ENCODE measurements at places on chromosomes 5 and 9. TPM values are rescaled to one million over a fixed set of nuclear protein-coding genes. Genes with fewer than 3 reads are reported as not detected.

Gene PAPPA
- total RNA-seq = 0.09 TPM

Gene NTRK2
- not detected for total RNA-seq

Gene OTULINL
- total RNA-seq = 0.40 TPM

Gene DND1
- total RNA-seq = 0.17 TPM

Gene DBH
- total RNA-seq = not detected

GRCh38 chr5:33417632-33418031 is 23.1 kb upstream of the TARS1 start:
- DNase-seq = no peak
- H3K36me3 ChIP-seq = no peaks in the 10 kb centered on the region
- H3K27ac ChIP-seq = no peak overlapping the region
- no peak overlapping the region for H3K4me3 ChIP-seq
- H3K27me3 ChIP-seq = no peaks in the 10 kb centered on the region

DNA sequence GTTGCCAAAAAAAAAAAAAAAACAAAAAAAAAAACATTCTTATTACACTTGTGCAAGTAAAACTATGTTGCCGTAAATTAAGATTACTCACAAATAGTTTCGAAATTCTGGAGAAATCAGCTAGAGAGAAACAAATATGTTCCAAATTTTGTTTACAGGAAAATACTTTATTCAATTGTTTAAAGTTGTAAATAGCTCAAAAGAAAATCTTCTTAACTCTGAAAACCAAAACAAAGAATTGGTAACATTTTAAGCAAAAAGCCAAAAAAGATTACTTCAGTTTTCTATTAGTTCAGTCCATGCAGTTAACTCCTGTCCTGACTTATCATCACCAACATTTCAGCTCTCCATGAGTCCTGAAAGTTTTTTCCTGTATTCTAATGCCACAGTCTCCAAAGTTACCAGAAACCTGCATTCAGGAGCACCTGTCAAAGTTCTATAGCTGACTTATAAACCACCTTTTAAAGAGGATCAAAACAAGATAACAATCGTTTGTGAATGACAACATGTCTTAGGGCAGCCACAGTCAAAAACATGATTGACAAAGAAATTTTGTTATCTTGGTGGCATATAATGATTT is 194.1 kb downstream of the RANBP17 start:
- no peaks in the 10 kb centered on the region for H3K36me3 ChIP-seq
- H3K27me3 ChIP-seq = no peaks in the 10 kb centered on the region
- no peak for DNase-seq
- H3K4me3 ChIP-seq = no peak overlapping the region

GRCh38 chr9:99011161-99011709 is 67.5 kb downstream of the COL15A1 start:
- no peaks in the 10 kb centered on the region for H3K36me3 ChIP-seq
- no peaks in the 10 kb centered on the region for H3K4me1 ChIP-seq
- no peak overlapping the region for H3K27ac ChIP-seq
- DNase-seq = no peak
- peaks cover 2% of the 10 kb centered on the region for H3K27me3 ChIP-seq

DNA sequence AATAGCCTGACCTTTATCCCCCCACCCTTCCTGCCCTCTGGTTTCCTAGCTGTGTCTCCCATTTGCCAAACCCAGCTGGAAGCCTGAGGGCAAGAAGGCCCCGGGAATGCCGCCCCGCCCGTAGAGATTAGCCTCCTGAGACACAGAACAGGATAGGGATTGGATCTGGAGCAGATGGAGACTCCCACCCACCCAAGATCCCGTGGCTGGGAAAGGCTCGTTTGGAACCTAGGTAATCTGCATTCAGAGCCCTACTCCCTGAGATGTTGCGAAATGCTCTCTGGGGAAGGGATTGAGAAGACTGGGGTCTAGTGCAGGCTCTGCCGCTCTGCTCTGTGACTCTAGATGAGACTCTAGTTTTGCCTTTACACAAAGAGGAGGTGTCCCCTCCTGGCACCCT is 10.9 kb downstream of the AQP3 start:
- H3K27me3 ChIP-seq = peaks cover 5% of the 10 kb centered on the region
- H3K4me3 ChIP-seq = no peak overlapping the region
- no peak overlapping the region for H3K27ac ChIP-seq
- DNase-seq = no peak

GRCh38 chr5:52725808-52726207 is 61.9 kb upstream of the ITGA1 start:
- no peak overlapping the region for H3K27ac ChIP-seq
- H3K4me1 ChIP-seq = peaks cover 40% of the 10 kb centered on the region
- no peak for DNase-seq
- H3K4me3 ChIP-seq = no peak overlapping the region
- no peaks in the 10 kb centered on the region for H3K27me3 ChIP-seq

DNA sequence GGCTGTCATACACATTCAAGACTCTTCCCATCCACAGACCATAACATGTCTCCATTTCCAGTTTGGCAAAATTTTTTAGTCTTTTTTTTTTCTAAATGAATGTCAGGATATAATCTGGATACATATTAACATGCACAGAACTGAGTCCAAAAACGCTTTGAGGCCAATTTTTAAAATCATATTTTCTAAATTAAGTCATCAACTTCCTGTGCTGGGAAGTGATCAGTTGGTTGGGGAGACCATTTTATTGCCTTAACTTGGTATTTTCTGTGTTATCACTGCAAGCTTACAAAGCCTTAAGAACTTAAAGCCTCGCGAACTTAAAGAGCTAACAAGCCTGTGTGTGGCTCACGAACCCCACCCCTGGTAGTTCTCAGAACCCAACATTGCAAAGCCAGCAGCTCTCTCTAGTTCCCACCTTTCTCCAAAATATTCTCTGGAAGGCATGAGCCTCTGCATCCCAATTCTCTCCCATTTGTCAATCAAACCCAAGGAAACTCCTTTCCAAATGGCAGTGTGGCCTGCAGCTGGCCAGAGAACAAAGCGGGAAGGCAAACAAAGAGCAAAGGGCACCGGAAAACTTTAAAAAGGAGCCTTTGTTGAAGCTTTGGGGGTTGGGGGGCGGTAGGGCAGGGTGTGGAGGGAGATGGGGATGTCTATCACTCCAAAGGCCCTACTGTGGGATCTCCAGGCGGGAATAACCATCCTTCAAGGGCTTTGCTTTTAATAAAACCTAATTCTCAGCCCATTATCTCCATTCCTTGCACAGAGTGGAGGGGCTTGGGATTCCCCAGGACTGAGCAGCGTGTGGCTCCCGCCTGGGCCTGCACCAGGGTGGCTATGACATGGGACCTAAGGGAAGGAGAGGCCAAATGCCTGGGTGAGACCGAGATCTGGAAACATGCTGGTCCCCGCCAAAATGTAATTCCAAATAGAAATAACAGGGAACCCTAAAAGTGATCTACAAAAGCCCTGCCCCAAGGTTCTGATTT is 65.0 kb downstream of the ROR2 start:
- peak; percentile 60 for DNase-seq
- H3K27me3 ChIP-seq = no peaks in the 10 kb centered on the region
- H3K4me3 ChIP-seq = no peak overlapping the region
- H3K36me3 ChIP-seq = no peaks in the 10 kb centered on the region
- peaks cover 23% of the 10 kb centered on the region for H3K4me1 ChIP-seq
- H3K27ac ChIP-seq = no peak overlapping the region

DNA sequence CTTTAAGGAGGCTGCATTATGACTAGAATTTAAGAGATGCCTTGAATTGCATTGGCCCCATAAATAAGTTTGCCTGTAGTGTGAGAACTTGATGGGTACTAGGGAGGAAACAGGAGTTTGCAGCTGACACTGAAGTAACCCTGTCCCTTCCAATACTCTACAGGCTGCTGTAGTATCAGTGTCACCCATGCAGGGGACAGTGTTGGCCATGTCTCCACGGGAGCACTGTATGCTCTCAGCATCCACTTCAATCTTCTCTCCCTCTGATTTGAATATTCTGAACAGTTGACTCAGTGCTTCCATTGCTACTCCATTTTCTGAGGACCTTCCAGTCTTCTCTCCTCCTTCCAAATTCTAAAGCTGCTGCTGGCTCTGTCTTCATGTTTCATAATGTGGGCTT is 11.4 kb upstream of the IFNA14 start:
- H3K36me3 ChIP-seq = no peaks in the 10 kb centered on the region
- no peak overlapping the region for H3K27ac ChIP-seq
- no peak for DNase-seq
- peaks cover 8% of the 10 kb centered on the region for H3K4me1 ChIP-seq
- H3K4me3 ChIP-seq = no peak overlapping the region
- H3K27me3 ChIP-seq = no peaks in the 10 kb centered on the region

GRCh38 chr9:106119176-106119575 is 424.8 kb downstream of the TMEM38B start:
- H3K4me3 ChIP-seq = no peak overlapping the region
- DNase-seq = no peak

- H3K27ac ChIP-seq = no peak overlapping the region
- H3K4me3 ChIP-seq = no peak overlapping the region
- no peaks in the 10 kb centered on the region for H3K27me3 ChIP-seq
- peaks cover 26% of the 10 kb centered on the region for H3K4me1 ChIP-seq
- no peaks in the 10 kb centered on the region for H3K36me3 ChIP-seq
Observed at GRCh38 chr5:34734326-34734725, 78.2 kb downstream of the RAI14 start.

GRCh38 chr9:93675336-93676150 is 99.2 kb downstream of the PHF2 start:
- H3K4me1 ChIP-seq = no peaks in the 10 kb centered on the region
- H3K27ac ChIP-seq = no peak overlapping the region
- H3K27me3 ChIP-seq = no peaks in the 10 kb centered on the region
- no peak overlapping the region for H3K4me3 ChIP-seq

DNA sequence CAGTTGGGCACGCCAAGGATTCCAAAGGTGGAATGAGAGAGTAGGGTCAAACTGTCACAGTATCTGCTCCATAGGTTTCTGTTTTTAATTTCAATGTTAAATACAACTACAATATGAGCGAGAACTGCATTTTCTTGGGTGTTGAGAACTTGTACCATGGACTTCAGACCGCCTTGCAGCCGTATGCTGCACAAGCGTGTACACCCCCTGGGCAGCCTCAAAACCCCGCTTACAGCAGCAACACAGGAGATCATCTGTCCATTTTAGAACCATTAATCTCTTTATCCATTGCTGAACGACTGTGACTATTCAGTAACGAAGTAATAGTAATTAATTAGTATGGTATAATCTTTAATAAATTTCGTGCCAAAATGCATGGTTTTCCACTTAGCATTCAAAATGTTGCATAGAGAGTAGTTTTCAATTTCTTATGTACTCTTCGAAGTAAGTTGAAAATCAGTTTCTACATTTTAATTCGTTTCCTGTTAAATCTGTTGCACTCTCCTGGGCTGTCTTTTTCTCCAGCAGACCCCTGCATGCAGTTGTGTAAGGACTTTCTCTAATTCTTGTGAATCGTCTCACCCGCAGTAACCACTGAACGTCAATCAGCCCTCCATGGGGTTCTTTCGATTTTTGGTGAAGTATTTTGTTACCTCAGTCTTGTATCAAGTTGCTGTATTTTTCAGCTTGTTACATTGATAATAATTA is 42.0 kb upstream of the GARNL3 start:
- H3K4me1 ChIP-seq = peaks cover 27% of the 10 kb centered on the region
- no peak overlapping the region for H3K4me3 ChIP-seq
- H3K27ac ChIP-seq = no peak overlapping the region
- DNase-seq = no peak
- peaks cover 4% of the 10 kb centered on the region for H3K27me3 ChIP-seq

DNA sequence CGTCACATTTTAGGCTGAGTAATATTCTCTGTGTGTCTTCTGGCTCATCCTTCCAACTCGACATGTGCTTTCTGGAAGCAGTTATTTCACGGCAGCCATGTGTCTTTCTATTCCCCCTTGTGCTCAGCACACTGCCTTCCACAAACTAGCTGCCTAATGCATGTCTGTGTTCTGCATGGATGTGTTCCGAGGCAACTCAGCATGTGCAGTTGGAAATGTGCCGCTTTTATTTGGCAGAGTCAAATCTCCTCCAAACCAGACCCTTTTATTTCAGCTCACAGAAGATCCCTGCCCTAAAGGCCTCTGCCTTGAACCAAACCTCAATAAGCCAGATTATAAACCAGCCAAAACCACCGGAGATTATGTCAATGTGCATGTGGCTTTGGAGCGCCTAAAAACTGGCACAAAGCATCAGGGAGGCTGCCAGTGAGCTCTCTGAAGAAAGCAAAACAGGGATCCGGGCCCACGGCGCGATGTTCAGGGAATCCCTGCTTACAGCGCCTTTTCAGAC is 360.2 kb downstream of the DEPDC1B start:
- H3K27ac ChIP-seq = no peak overlapping the region
- no peaks in the 10 kb centered on the region for H3K36me3 ChIP-seq
- H3K27me3 ChIP-seq = no peaks in the 10 kb centered on the region
- H3K4me3 ChIP-seq = no peak overlapping the region
- no peak for DNase-seq

GRCh38 chr5:140603734-140604133 is 29.2 kb downstream of the CD14 start:
- H3K27me3 ChIP-seq = no peaks in the 10 kb centered on the region
- peaks cover 44% of the 10 kb centered on the region for H3K4me1 ChIP-seq
- DNase-seq = no peak
- no peak overlapping the region for H3K4me3 ChIP-seq

DNA sequence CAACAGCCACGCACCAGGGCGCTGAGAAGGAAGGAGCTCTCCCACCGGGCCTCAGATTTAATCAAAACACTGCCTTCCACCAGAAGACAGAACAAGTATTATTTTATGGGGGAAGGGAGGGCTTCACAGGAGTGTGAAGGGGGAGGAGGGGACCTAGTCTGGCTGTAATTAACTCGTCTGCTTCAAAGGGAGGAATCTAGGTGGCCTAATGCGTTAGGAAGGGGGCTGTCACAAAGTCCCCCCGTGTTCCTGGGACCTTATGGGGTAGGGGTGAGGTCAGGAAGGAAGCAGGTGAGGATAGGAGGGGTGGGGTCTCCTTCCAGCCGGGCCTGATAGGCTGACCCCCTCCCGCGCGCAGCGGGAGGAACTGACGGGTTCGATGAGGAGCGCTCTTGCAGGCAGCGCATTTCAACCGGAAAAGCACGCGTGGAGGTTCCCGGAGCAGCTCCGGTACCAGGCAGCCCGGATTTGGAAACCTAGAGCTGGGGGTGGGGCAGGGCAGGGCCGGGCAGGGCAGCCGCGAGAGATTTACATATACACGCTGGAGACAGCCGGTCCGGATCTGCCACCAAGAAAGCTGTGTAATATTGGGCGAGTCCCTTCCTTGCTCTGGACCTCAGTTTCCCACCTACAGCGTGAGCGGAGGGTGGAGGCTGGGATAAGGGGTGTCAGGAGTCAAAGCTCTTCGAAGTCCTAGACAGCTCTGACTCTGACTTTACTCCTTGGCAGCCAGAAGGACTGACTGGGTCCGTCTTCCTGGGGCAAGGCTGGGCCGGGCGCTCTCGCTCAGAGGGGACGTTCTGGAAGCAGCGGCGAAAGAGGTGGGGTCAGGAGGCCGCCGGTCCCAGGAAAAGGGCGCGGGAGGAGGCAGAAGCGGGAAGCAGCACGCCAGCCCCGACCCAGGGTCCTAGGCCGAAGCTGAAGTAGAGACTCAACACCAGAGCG is 1.8 kb downstream of the SHB start:
- H3K4me1 ChIP-seq = peaks cover 60% of the 10 kb centered on the region
- H3K36me3 ChIP-seq = peaks cover 13% of the 10 kb centered on the region

- no peak for DNase-seq
- H3K27ac ChIP-seq = no peak overlapping the region
- H3K4me1 ChIP-seq = no peaks in the 10 kb centered on the region
- no peaks in the 10 kb centered on the region for H3K36me3 ChIP-seq
- H3K4me3 ChIP-seq = no peak overlapping the region
Observed at GRCh38 chr5:45355189-45355992, 340.8 kb downstream of the HCN1 start.

All from HepG2 (cell line).